ENCODE measurements at places on chromosomes 2 and 18.
A peak's percentile ranks its signal among the peaks of the same experiment; 100 is the strongest.

DNA sequence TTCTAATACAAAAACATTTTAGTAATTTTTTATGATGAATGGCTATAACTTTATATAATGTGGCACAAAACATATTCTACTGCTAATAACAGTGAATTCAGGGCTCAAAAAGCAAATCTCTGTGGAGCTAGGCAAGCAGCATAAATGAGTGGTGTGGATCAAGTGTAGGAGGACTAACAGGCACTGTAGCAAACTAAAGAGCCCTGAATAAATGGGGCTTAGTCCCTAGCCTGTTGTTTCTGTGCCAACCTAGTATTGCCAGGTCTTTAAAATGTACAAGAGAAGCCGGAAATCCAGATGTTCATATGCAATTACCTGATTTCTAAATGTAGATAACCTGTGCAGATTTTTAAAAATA, 18.5 kb downstream of the REL start:
- no peak for DNase-seq

GRCh38 chr2:67565761-67566160, 168.6 kb downstream of the ETAA1 start:
- peak; percentile 49 for DNase-seq

DNA sequence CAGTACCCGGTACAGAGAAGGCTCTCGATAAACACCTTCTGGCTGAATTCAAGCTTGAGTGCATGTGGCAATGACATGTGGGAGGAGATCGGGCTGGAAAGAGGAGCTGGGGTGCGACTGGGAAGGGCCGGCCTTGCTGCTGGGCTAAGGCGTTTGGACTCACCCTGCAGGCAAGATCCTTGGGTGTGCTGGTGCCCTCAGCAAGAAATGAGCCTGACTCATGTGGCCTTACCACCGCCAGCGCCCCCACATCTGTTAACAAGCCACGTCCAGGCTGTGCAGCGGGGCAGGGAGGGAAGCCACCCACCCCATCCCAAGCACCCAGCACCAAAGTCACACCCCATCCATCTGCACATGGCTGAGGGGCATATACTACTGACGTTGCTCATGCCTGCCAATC, 1.3 kb downstream of the HS1BP3 start:
- DNase-seq = no peak

DNA sequence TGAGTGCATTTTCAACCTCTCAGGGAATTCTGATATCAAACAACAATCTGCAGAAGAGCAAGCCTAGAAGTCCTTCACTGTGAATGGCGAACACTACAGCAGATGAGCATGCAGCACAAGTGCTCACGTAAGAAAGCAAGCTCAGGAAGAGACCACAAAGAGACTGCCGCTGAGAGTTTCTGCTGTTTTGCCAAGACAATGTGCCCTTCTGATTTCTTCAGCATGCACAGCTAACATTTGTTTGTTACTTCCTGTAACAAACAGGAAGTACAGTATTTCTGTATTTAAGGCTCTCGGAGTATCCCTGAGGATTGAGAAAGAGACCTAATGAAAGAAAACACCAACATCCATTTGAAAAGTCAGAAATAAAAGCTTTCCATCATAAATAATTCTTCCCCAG, 45.9 kb downstream of the MBOAT2 start:
- no peak for DNase-seq

DNA sequence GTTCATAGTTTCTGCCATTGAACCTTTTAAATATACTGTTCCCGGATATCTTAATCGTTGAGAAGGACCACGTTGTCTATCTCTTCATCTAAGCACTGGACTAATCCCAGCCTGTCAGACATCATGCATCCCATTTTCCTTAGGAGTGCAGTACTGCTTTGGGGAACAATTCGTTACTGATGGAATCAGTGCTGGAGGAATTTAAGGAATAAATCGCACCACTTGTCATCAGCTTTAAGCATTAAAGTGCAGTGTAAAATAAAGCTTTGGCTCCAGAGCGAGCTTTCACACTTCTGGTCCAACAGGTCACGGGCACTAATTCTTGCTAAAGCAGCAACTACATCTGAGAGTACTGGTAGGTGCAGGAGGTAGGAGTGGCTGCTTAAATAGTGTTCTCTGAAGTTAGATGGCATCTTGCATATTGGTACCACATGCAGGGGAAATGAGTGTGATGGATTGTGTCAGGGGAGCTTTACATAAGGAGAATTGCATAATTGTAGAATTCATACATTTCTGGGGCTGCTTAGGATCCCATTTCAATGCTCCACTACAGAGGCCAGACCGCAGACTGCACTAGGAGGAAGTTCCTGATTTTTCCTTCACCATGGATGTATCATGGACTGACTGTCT, 105.7 kb upstream of the RASGRP3 start:
- DNase-seq = no peak

GRCh38 chr18:37375181-37375580, 190.4 kb downstream of the CELF4 start:
- no peak for DNase-seq

GRCh38 chr2:23027396-23027795, 357.6 kb upstream of the KLHL29 start:
- DNase-seq = no peak

DNA sequence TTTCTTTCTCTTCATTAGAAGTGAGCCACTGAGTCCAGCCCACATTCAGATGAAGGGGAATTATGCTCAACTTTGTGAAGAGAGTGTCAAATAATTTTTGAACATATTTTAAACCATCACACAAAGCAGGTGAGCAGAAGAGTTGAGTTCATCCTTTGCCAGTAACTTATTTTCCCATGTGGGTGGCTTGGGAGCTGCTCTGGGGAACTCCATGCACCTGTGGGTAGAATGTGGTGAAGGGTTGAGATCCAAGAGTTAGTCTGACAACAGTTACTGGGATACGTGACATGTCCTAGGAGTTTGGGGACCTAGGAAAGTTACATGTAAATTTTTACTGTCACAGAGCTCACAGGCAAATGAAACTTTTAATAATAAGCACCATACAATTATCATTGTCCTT, 21.6 kb downstream of the MAPK4 start:
- no peak for DNase-seq

GRCh38 chr2:190355968-190356644, 12.7 kb downstream of the INPP1 start:
- DNase-seq = no peak

- DNase-seq = no peak
Observed at GRCh38 chr18:50720325-50720674, 99.5 kb downstream of the MRO start.

GRCh38 chr2:12326449-12327190, 390.1 kb upstream of the TRIB2 start:
- DNase-seq = no peak

DNA sequence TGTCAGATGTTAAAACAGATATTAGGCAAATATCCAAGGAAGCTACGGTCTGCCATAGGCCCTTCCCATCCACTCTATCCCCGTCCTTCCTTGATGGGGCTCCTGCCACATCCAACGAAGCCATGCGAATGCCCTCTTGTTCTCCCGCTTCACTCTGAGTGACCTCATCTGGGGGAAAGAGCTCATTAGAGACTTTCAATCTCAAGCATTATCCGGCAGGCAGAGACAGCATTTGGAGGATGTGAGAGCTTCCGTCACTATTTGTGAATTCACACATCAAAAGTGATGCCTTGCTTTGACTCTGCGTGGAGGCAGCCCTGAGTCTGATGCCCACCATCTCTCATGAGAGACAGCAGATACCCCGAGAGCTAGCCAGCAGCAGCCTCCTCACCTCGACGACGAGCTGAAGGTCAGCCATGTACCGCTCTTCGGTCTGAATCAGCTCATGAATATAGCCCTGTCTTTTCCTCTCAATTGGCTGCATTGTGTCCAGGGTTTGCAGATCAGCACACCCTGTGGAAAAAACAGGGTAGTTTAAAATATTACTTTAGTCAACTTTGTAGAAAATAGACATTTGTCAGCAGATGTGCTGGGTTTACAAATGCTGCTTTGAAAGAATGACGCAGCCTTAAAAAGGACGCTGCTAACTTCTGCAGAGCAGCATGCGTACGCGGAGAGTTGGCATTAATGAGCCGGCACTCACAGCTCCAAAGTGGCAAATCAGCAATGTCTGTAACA, 45.9 kb downstream of the FAM228A start:
- DNase-seq = no peak

- DNase-seq = no peak
Observed at GRCh38 chr2:61006486-61007105, 10.9 kb upstream of the PEX13 start.

DNA sequence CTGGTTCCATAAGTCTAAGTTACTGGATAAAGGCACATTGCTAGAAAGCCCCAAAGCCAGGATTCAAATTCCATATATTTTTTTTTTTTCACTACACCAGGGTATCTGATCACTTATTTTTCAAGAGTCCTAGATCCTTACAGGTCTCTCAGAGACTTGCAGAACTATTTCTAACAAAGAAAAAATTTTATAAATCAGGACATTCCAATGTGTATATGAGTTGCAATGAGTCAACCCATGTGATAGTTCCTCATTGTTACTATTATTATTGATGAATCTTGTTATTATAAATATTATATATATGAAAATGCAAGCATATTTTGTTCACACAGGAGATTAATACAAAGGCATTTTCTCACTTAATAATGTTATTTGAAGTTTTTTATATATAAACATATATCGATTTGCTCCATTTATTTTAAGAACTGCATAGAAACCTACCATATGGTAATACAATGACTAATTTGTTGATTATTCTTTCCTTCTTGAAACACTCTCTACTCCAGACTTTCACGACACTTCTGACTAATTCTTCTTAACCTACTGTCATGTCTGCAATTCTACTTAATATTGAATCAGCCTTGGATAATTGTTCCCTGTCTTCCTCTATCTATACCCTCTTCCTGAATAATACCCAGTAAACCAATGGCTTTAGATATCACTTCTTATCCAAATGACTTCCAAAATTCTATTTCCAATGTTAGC, 968.4 kb upstream of the NRXN1 start:
- DNase-seq = no peak

DNA sequence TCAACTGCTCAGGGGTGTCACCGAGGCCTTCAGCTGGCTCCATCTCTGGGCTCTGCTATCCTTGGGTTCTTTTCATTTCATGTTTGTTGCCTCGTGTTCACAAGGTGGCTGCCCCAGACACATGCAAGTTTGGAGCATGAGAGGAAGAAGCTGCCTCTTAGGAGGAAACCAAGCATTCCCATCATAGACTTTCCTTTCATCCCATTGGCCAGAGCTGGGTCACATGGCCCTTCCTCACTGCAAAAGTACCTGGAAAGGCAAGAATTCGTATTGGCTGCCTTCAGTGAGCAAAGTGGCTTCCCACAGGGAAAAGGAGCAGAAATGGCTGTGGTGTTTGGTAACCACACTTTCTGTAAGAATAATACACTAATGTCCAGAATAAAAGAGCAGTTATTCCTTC, 155.7 kb upstream of the RAB12 start:
- DNase-seq = no peak
